Muscle of leg (tissue), 16 donors: ENCODE measurements at places on chromosomes 5 and 9.

GRCh38 chr9:33794560-33794959 lies 801 bp upstream of the PRSS3 start:
- no peak overlapping the region for H3K4me3 ChIP-seq
- H3K36me3 ChIP-seq: no peaks in the 10 kb centered on the region
- H3K27ac ChIP-seq: no peak overlapping the region
- DNase-seq: no peak

DNA sequence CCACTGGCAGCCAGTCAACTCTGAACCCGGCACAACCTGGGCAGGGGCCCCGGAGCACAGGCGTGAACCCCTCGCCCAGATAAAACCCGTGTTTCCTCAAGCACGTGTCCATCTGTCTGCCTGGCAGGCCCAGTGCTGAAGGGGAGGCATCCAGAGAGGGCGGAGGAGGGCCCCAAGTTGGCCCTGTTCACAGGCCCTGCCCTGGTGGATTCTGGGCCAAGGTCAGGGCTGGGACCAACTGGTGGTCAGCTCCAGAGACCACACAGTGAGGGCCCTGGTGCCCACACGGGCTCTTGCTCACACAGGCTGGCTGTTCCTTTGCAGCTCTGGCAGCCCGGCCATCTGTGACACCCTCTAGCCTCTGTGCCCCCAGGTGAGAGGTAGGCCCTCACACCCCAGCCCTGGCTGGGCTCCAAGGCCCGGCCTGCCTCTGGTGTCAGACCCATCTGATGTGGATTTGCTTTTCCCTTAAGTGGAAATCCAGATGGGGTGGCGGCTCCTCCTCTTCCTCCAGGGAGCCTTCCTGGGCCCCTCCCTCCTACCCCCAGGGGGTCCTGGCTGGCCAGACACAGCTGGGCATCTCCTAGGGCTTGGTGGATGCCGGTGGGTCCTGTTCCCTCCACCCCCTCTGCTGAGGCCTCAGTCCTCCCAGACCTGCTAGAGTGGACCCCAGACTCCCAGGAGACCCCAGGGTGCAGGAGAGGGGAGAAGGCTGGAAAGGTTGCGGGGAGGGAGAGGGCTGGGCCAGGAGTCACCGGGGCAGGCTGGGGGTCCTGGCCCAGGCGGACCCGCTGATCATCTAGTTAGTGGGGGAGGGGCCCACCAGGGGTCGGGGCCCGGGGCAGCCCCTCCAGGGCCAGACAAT lies 525 bp upstream of the STPG3 start:
- DNase-seq: no peak
- no peak overlapping the region for H3K27ac ChIP-seq
- no peaks in the 10 kb centered on the region for H3K27me3 ChIP-seq
- H3K36me3 ChIP-seq: no peaks in the 10 kb centered on the region
- peaks cover 35% of the 10 kb centered on the region for H3K4me1 ChIP-seq

DNA sequence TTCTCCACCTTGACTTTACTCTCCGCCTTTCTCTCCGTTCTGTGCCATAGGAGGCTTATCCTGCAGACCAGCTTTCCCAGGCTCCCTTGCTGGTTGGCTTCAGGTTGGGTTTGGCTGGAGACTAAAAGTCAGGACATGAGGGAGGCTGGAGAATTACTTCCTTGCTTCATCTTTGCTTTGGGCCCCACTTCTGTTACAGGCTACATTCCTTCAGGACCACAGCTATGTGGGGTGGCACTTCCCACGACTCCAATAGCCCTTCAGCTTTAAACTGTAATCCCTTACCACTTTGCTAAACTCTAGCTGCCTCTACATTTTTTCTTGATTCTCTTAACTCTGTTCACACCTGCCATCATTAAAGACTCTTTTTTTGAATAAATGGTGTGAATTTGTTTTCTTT lies 186.7 kb upstream of the NR4A3 start:
- H3K27me3 ChIP-seq: no peaks in the 10 kb centered on the region
- DNase-seq: no peak
- no peak overlapping the region for H3K4me3 ChIP-seq
- no peaks in the 10 kb centered on the region for H3K4me1 ChIP-seq

DNA sequence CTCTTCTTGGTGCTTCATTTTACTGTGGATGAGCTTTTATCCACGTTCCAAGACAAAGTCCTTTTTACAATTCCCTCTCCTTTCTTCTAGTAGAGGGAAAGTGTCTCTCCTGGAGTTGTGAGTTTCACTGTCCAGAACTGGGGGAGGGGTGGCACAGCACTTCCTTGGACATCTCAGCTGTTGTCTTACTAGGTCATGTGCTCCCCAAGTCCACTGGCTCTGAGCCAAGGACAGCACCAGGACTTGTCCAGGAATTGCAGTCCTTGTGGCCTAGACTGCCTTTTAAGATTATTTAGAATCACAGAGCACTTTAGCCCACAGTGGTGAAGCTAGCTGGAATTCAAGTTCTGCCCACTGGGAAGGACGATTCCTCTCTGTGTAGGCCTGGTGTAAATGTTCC lies 700.2 kb upstream of the PTPRD start:
- no peaks in the 10 kb centered on the region for H3K36me3 ChIP-seq
- H3K27ac ChIP-seq: no peak overlapping the region
- peak; percentile 58 for DNase-seq
- no peaks in the 10 kb centered on the region for H3K27me3 ChIP-seq

DNA sequence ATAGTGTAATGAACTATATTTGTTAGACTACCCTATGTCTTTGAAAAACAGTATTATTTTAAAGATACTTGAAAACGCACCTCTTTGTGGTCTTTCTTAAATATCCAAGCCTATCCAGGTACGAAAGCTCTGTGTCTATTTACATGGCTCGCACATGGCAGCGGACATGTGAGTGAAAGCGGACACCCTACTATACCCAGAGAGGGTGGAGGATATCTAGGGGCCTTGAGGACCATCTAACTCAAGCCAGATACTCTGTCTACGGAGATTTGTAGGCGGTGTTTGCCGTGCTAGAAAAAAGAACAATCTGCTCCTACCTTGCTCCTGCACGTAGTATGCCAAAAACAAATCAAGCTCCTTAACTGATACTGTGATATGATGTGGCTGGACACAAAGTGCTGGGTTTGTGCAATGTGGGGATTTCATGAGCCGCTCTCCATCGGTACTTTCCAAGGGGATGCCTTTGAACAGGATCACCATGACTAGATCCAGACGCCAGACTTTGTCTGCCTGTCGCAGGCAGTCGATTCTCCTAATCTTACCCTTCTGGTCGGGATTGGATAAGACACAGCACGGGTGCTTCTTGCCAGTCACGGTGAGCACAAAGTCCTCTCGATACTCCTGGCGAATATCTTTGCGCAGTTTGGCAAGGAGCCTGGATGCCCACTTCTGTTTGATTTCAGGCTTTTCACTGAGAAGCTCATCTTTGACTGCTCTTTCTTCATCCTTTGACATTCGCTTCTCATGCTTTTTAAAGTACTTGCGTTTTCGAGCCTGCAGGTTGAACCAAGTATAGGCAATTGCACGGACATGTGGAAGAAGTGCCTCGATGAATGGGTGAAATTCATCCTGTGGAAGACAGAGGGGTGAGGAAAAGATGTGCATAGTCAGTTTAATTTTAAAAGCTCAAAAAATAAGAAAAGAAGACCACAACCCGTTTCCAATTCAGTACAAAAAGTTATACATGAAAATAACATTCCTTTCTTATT lies 7.0 kb downstream of the NFIB start:
- H3K27me3 ChIP-seq: no peaks in the 10 kb centered on the region
- H3K4me3 ChIP-seq: peak overlapping the region; percentile 14
- peaks cover 28% of the 10 kb centered on the region for H3K4me1 ChIP-seq
- DNase-seq: no peak
- peaks cover 19% of the 10 kb centered on the region for H3K36me3 ChIP-seq
- peak overlapping the region; percentile 71 for H3K27ac ChIP-seq

- peak overlapping the region; percentile 98 for H3K27ac ChIP-seq
- H3K27me3 ChIP-seq: no peaks in the 10 kb centered on the region
- H3K36me3 ChIP-seq: no peaks in the 10 kb centered on the region
Measured at GRCh38 chr9:130845901-130846481, 10.9 kb downstream of the ABL1 start.

DNA sequence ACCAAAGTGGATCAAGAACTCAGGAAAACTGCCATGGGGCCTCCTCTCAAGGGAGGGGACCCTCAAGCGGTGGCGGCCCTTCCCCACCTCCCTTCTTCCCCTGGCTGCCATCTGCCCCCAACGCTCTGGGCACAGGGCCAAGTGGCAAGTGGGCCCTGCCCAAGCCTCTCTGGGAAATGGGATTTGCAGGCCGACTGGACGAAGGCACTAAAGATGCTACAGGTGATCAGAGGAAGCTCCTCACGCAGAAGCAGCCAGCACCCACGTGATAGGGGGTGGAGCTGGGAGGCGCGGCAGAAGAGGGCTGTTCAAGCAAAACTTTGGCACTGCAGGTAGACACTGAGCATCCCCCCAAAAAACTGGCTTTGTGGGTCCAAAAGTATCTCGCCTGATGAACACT lies 52.7 kb upstream of the UBTD2 start:
- no peak for DNase-seq
- H3K36me3 ChIP-seq: peaks cover 41% of the 10 kb centered on the region
- H3K27ac ChIP-seq: peak overlapping the region; percentile 20
- H3K4me1 ChIP-seq: peaks cover 30% of the 10 kb centered on the region
- no peaks in the 10 kb centered on the region for H3K27me3 ChIP-seq

GRCh38 chr9:21395778-21396717 lies 10.8 kb upstream of the IFNA2 start:
- peak overlapping the region; percentile 42 for H3K4me3 ChIP-seq
- peaks cover 3% of the 10 kb centered on the region for H3K4me1 ChIP-seq
- H3K27me3 ChIP-seq: peaks cover 27% of the 10 kb centered on the region
- peak; percentile 46 for DNase-seq
- no peaks in the 10 kb centered on the region for H3K36me3 ChIP-seq

GRCh38 chr9:37840560-37841194 lies 40.1 kb downstream of the DCAF10 start:
- H3K4me1 ChIP-seq: no peaks in the 10 kb centered on the region
- DNase-seq: no peak
- H3K36me3 ChIP-seq: no peaks in the 10 kb centered on the region

GRCh38 chr5:55278778-55279177 lies 28.7 kb downstream of the DHX29 start:
- no peak overlapping the region for H3K27ac ChIP-seq
- H3K4me1 ChIP-seq: no peaks in the 10 kb centered on the region
- DNase-seq: no peak
- H3K27me3 ChIP-seq: no peaks in the 10 kb centered on the region

GRCh38 chr9:1034271-1034670 lies 15.9 kb upstream of the DMRT2 start:
- no peak overlapping the region for H3K4me3 ChIP-seq
- peaks cover 7% of the 10 kb centered on the region for H3K27me3 ChIP-seq
- H3K4me1 ChIP-seq: peaks cover 20% of the 10 kb centered on the region

DNA sequence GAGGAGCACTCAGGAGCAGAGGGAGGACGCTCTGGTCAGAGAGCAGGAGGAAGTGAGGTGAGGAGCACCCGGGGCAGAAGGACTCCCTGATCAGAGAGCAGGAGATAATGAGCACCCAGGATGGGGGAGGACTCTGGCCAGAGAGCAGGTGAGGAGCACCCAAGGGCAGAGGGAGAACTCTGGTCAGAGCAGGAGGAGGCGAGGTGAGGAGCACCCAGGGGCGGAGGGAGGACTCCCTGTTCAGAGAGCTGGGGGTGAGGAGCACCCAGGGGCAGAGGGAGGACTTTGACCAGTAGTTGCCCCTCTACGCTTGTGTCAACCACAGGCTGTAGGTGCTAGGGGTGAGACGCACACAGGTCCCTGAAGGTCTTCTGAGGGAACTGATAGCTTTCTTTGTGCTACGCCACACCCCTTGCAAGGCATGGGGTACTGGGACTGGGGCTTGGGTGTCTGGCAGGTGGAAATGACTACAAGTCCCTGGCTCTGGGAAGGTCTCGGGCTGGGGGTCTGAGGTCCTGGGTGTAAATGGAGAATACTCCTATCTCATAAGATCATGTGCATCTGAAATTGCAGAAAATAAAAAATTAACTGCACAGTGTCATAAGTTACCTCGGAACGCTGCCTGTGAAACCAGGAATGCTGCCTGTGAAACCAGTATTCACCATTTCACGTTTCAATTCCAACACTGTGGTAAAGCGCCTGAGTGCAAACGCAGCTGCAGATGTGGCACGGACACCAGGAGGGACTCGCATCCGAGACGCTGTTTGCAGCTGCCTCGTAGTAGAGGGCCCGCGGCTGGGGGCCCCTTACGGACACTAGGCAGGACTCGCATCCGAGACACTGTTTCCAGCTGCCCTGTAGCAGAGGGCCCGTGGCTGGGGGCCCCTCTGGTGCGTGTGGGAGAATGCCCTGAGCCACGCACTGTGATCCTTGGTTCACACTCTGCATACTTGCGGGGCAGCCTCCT lies 27.0 kb upstream of the SLC6A3 start:
- no peak overlapping the region for H3K4me3 ChIP-seq
- peaks cover 2% of the 10 kb centered on the region for H3K4me1 ChIP-seq
- no peak for DNase-seq
- peaks cover 44% of the 10 kb centered on the region for H3K36me3 ChIP-seq
- H3K27me3 ChIP-seq: no peaks in the 10 kb centered on the region

GRCh38 chr9:78097541-78097940 lies 65.9 kb upstream of the GNAQ start:
- no peak overlapping the region for H3K27ac ChIP-seq
- no peak overlapping the region for H3K4me3 ChIP-seq
- no peaks in the 10 kb centered on the region for H3K27me3 ChIP-seq
- H3K36me3 ChIP-seq: no peaks in the 10 kb centered on the region
- H3K4me1 ChIP-seq: no peaks in the 10 kb centered on the region
- peak; percentile 70 for DNase-seq

DNA sequence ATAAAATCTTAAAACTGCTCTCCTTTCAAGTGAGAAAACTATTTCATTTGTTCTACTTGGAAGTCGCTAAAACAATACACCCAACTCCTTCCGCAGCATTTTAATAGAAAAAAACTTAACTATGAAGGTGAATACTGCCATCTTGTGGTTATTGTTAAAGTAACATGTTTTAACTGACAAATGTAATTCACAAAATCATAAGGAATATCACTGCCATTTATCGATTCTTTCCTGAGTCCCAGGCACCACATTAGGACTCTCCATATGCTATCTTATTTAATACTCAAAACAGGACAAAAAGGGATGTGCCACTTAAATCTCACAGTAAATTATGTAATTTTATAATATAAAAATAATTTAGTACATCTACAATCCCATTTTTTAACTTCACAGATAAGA lies 130.5 kb upstream of the ITGA1 start:
- H3K27ac ChIP-seq: no peak overlapping the region
- H3K27me3 ChIP-seq: no peaks in the 10 kb centered on the region
- peak; percentile 68 for DNase-seq
- H3K4me3 ChIP-seq: no peak overlapping the region
- no peaks in the 10 kb centered on the region for H3K4me1 ChIP-seq

GRCh38 chr5:83777856-83778255 lies 57.2 kb upstream of the HAPLN1 start:
- H3K4me1 ChIP-seq: no peaks in the 10 kb centered on the region
- no peak overlapping the region for H3K4me3 ChIP-seq
- no peaks in the 10 kb centered on the region for H3K36me3 ChIP-seq
- DNase-seq: no peak
